GM04503 (cell line): ENCODE measurements at places on chromosomes 16 and 17.

DNA sequence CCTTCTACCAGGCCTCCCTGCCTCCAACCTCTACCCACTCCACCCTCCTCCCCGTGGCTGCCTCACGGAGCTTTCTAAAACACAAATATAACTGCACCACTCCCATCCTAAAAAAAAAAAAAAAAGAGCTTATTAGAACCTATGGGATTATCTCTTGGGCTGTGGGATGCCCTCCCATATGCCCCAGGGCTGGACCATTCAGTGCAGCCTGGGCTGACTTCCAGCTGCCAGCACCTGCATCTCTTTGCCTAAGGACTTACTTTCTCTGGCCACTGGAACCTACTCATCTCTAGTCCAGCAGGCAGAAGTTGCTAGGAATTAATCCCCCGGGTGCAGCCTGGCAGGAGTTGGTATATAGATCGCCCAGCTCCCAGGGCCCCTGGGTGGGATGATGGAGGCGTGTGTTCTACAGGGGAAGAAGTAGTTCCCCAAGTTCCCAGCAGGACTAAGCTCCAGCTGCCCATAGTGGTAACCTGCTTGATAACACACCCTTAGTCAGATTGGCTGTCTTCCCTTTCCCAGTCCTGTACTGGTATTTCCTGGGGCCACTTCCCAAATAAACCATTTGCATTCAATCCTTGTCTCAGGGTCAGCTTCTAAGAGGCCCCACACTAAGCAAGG, 10.3 kb downstream of the MPP3 start:
- DNase-seq = no peak

DNA sequence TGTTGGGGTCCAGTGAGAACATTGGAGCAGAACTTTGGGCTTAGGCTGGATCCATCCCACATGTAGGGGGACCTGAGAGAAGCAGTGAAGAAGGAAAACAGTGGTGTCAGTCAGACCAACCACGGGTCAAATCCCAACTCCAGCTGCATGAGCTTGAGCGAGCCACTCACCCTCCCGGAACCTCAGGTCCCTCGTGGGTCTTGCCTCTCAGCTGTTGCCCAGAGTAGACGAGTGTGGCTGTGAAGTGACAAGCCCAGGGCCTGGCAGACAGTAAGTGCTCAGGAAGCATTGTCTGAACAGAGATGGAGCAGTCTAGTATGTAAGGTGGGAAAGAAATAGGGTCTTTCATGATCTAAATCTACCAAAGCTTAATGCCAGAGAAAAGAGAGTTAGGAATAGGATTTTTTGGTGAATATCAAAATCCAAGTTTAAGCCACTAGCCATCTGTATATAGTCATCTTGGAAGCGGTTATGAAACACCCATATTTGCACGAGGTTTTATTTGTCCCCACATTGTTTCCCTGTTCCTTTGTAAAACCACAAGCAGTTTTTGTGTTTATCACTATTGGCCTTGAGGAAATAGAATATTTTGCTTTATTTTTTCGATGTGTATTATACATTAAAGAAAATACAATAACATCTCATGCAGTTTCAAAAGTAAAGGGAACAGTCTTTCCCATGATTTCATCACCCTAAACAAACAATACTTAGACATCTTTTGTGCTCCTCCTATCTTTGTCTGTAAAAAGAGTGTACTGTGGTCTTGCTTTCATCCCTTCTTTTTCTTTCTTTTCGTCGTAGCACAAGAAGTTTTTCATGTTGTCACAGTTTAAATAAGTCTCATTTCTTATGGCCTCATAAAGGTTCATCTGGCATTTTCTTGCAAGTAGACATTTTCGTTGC, 112.0 kb downstream of the CLEC16A start:
- DNase-seq = no peak

DNA sequence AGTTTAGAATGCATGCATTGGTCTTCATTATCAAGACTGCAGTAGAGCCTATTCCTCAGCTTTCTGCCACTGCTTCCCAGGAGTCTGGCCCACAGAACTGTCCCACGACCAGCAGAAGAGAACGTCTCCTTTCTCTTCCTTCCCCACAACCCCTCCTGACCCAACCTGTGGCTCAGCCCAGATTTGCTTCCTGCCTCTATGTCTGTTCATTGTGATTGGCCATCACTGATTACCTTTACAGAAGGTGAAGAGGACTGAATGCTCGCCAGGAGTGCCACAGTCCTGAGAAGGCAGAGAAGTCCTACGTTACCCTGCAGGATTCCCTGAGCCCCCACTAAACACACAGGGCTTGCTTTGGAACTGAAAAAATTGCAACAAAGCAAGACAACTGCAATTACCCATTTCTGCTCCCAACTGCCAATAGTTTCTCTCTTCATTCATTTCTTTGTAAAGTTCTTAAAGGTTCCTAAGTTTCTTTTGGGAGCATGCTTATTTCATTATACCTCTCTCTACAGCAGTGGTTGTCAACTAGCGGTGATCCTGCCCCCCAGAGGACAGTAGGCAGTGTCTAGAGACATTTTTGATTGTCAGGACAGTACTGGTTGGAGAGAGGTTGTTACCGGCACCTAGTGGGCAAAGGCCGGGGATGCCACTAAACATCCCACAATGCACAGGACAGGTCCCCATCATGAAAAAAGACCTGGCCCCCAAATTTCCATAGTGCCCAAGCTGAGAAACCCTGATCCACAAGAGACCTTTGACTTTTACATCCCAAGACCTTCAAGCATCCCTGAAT, 4.5 kb upstream of the NAT9 start:
- no peak for DNase-seq

DNA sequence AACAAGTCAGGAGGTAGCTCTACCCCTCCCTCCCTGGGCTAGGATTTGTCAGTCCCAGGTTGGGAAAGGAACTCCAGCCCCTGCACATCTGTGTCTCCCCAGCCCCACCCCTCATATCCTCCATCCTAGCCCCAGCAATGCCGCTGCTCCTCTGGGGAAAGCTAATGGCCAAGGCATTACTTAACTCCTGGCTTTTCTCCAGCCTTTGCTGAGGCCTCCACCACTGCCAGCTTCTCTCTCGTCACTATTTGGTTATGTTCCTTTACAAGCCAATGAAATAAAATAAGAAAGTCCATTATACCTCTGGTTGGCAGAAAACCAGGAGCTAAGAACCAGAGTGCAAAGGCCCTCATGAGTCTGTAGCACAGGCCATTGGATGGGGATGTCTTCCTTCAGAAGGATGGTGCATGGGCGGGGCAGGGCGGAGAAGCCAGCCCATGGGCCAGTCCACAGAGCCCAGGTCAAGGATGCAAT, 171.0 kb downstream of the CCDC182 start:
- DNase-seq = no peak

- no peak for DNase-seq
Observed at GRCh38 chr17:1730326-1731193, 6.1 kb downstream of the WDR81 start.

- no peak for DNase-seq
Observed at GRCh38 chr17:61783556-61784304, 79.6 kb downstream of the BRIP1 start.

- no peak for DNase-seq
Observed at GRCh38 chr17:76274112-76274956, 9.2 kb downstream of the UBALD2 start.

DNA sequence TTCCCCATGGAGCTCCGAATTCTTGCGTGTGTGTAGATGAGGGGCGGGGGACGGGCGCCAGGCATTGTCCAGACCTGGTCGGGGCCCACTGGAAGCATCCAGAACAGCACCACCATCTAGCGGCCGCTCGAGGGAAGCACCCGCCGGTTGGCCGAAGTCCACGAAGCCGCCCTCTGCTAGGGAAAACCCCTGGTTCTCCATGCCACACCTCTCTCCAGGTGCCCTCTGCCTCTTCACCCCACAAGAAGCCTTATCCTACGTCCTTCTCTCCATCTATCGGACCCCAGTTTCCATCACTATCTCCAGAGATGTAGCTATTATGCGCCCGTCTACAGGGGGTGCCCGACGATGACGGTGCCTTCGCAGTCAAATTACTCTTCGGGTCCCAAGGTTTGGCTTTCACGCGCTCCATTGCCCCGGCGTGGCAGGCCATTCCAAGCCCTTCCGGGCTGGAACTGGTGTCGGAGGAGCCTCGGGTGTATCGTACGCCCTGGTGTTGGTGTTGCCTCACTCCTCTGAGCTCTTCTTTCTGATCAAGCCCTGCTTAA, 617 bp upstream of the SENP3 start:
- no peak for DNase-seq
